CD4-positive, alpha-beta T cell treated with Interferon alpha-2 for 1 hour (primary cell): ENCODE measurements at places on chromosomes 1 and 21.

- DNase-seq, result no peak
These were observed 89.2 kb downstream of the RIPK4 start for GRCh38 chr21:41677671-41678015.

GRCh38 chr21:20418353-20418752 is 579.9 kb upstream of the NCAM2 start:
- no peak for DNase-seq

- DNase-seq, result no peak
These were observed 731.6 kb downstream of the MATN1 start for GRCh38 chr1:29991815-29992214.

DNA sequence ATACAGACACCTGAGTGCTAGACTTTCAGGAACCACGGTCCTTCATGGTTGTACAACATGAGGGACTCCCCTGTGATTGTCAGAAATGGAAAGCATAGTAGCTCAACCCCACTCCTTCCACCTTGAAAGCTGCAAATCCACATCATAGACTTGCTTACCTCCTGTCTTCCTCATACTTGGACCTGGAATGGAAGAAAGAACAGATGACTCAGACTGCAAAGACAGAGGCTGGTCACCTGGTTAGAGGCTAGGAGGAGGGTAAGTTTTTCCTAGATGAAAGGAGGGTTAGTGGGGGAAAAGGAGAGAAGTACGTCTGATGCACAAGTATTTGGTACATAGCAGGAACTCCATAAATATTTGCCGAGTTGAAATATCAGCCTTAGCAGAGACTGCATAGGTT is 37.2 kb downstream of the LRRC71 start:
- no peak for DNase-seq

- peak; percentile 31 for DNase-seq
These were observed 41.6 kb downstream of the NSL1 start for GRCh38 chr1:212749821-212750535.

GRCh38 chr1:155967341-155968050 is 10.9 kb downstream of the ARHGEF2 start:
- peak; percentile 33 for DNase-seq

- no peak for DNase-seq
These were observed 314.7 kb downstream of the AMY1C start for GRCh38 chr1:104064399-104064798.

DNA sequence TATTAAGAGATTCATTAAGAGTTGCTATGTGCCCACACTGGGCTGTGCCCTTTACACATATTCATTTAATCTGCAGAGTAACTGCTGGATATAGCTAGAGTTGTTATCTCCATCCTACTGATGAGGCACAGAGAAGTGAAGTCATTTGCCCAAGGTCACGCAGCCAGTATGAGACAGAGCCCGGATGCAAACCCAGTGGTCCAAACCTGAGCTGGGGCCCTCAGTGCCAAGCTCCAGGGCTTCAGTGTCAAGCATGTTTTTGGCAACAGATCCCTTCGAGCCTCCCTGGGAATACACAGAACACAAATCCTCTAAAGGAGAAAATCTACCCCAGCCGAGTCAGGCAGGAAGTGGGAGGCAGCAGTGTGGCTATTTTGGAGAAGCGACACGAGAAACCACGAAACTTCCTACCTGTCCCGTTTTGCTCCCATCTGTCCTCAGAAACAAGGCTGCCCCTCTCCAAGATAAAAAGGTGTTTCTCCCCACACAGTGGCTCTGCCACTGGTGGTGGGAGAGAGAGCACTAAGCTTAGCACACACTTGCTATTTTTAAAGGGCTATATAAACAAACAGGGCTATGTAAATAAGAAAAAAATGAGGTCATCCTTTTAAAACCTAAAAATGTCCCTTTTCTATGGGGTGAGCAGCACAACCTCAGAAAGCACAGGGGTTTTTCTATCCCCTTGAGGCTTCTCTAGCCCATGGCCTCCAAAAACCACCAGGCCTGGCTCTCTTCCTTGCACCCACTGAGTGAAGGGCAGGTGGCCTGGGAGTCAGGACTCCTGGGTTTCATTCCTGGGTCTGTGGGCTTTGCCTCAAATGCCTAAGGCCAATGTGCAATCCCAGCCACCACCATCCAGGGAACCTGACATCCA is 138.6 kb upstream of the EDN2 start:
- no peak for DNase-seq

GRCh38 chr1:8985915-8986813 is 40.1 kb downstream of the SLC2A7 start:
- DNase-seq, result no peak

DNA sequence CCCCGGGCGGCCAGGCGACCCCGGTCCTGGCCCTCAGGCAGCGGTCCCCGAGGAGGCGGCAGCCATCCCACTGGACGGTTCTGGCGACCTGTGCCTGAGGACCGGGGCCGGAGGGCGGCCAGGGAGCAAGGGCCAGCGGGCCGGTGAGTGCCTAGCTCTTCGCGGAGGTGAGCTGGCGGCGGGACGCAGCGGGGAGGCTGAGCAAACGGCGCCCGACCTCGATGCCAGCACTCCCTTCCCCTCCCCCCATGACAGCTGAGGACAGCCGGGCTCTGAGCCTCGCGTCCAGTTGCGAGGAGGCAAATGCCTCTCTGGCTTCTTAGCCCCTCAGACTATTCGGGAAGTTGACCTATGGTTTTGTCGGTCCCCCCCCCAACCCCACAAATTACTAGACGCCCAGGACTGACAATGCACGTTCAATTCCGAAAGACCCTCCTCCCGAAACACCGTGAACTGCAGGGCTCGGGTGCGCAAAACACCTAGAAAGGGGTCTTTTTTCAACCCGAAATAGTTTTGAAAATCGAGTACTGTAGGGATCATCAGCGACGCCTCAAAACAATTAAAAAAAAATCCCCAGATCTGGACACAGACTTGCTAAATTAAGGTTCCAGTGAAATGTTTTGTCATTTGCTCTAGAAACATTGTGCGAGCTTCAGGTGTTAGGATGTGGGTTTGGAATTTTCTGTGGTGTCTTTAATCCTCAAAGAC is 8.3 kb downstream of the CDKN2C start:
- DNase-seq, result peak; percentile 9

DNA sequence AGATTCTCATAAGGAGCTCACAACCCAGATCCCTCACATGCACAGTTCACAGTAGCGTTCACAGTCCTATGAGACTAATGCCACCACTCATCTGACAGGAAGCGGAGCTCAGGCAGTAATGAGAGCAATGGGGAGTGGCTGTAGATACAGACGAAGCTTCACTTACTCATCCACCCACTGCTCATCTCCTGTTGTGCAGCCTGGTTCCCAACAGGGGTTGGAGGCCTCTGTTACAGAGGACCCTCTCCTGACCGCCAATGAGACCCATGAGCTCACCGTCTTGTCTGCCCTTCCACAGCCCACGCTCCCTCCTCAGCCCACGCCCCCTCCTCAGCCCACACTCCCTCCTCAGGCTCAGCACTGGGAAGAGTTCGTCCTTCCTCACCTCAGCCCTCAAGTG is 39.6 kb downstream of the RSPH1 start:
- peak; percentile 49 for DNase-seq

- DNase-seq, result no peak
These were observed 4.8 kb upstream of the CHIA start for GRCh38 chr1:111285879-111286278.

DNA sequence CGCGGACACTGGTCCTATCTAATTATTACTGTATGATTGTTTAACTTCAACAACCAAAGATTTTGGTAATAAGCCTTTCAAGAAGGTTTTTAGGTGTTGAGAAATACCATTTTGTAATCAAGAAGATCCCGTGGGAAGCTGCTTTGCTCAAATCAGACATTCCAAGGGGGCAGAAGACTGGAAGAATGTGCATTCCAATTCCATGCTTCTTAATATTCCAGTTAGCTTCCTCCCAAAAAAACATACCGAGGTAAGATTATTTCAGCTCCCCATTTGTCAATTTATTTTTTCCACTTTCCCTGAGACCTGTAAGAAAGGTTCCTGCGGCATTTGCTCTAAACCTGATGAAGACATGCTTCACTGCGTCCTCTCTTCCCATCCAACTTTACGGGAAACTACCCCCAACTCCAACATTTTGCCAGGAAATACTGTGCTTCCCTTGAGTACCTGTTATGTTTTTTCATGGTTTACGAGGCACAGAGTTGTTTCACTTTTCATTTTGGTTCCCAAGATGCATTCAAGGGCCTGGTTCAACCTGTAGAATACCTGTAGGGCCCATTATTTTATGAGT is 4.1 kb downstream of the CNN3 start:
- DNase-seq, result no peak

- DNase-seq, result no peak
These were observed 12.4 kb downstream of the RIPK4 start for GRCh38 chr21:41754479-41754891.

DNA sequence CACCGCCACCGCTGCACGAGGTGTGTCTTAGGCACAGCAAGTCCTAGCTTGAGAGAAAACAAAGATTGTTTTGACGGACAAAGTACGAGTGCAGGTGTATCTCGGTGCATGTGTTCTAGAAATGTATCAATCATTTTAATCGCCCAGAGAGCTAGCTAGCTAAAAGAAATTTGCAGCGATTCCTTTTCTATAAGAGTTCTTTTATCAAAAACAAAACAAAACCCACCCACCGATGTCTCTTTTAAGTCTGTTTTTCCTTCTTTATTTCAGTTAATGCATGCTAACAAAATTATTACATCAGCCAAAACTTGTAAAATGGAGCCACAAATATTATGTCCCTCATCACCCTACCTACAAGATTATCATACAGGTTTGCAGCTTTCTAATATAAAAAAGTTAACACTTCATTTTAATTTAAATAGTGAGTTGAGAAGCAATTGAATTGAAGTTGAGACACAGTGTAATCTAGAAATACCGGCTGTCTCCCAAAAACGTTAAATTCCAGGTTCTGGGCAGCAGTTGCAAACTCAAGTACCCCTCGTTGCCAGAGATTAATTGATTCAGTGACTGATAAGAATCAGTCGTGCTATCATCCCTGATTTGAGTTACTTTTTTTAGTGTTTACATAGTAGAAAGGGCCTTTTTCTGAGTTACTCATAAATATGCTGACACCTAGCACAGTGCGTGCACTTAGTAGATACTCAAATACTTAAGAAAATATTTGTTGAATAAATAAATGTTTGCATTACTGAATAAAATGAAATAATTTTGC is 1.5 kb upstream of the SYDE2 start:
- DNase-seq, result no peak

- DNase-seq, result no peak
These were observed 33.8 kb upstream of the IRF2BP2 start for GRCh38 chr1:234643850-234644134.

- no peak for DNase-seq
These were observed 716.2 kb upstream of the ZP4 start for GRCh38 chr1:238606896-238607295.

DNA sequence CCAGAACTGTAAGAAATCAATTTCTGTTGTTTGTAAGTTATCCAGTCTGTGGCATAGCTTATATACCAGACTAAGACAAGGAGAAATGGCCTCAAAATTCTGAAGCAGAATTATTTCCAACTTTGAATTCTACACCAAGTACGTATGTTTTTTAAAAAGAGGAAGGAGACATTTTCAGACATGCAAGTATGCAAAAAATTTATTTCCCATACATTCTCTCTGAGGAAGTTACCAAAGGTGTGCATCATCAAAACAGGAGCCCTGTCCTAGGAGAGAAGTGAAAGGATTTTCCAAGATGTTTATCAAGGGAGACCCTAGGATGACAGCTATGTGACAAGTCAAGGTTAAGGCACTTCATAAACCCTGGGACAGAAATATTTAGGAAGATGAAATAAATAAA is 49.3 kb upstream of the RABGAP1L start:
- no peak for DNase-seq

DNA sequence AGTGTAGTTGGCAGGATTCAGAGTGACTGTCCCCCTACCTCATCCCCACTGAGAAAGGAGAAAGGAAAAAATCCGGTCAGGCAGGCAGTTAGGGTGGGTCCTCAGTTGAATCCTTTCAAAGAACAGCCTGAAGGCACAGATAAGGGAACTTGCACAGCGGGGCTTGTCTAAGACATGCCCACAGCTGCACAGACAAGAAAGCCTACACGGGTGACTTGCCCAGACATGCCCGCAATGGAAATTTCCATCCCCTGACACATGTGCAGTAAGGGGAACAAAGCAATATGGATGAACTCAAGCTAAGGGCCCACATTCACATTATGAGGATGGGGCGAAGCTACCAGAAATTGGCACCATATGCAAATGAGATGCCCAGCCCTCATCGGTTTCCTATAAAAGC is 82.5 kb downstream of the DESI2 start:
- DNase-seq, result no peak

- no peak for DNase-seq
These were observed 26.5 kb downstream of the RIPPLY3 start for GRCh38 chr21:37032877-37033471.

DNA sequence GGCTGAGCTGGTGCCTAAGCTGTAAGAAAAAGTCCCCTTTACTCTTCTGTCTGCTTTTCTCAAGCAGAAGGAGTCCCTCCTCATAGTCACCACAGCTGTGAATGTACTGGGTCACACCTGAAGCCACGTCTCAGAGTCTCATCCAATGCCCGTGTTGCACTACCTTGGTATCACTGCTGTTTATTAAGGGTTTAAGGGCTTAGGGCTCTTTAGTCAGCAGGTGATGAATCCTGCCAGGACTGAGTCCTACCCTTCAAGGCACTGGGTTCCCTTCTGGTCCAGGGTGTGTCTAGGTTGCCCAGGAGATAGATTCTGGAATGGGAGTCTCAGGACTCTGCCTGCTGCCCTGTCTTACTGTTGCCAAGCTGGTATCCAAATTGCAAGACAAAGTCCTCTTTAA is 33.4 kb upstream of the ROR1 start:
- DNase-seq, result no peak

DNA sequence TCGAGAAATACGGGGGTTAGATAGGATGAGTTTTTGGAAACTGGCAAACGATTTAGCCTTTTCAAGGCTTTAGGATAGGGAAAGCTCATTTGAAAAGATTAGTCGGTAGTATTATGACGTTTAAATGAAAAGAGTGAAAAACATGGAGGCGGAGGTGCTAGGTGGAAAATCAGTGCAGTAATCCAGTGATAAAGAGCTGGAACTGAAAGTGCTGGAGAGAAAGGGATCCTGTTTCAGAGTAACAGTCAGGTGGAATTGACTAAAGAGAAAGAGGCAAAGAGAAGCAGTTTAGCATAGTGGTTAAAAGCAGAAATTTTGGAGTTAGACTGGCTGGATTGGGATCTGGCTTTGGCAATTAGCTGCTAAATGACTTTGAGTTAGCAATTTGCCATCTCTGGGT is 945 bp downstream of the WDR3 start:
- no peak for DNase-seq

DNA sequence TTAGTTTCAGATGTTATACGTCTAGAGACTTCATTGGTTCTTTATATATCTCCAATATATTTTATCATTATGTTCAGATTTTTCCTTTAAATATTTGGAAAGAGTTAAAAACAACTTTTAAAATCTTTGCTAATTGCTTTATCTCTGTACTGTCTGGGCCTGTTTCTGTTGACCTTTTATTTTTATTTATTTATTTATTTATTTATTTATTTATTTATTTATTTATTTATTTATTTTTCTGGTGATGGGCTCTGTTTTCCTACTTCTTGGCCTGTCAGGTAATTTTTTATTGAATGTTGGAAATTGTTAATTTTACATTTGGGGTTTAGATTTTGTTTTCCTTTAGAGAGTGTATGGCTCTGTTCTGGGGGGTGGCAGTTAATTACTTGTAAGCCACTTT is 279.7 kb upstream of the KAZN start:
- no peak for DNase-seq
